GM23248 (cell line): ENCODE measurements at places on chromosomes 13 and 19.

- H3K27ac ChIP-seq: no peak overlapping the region
- H3K27me3 ChIP-seq: peaks cover 7% of the 10 kb centered on the region; the same call in 1 of the 2 replicates
- no peaks in the 10 kb centered on the region for H3K36me3 ChIP-seq
- H3K4me3 ChIP-seq: no peak overlapping the region
- H3K4me1 ChIP-seq: no peaks in the 10 kb centered on the region
Measured at GRCh38 chr13:78680576-78681350, 21.8 kb upstream of the OBI1 start.

- no peaks in the 10 kb centered on the region for H3K27me3 ChIP-seq
- H3K4me1 ChIP-seq: peaks cover 11% of the 10 kb centered on the region
- peak; percentile 63 for DNase-seq
- H3K27ac ChIP-seq: 0 out of 2 replicates have a peak overlapping the region, but pooled peaks have one; percentile 9
- H3K4me3 ChIP-seq: no peak overlapping the region
- no peaks in the 10 kb centered on the region for H3K36me3 ChIP-seq
Measured at GRCh38 chr13:44040070-44040817, 160.5 kb downstream of the LACC1 start.

DNA sequence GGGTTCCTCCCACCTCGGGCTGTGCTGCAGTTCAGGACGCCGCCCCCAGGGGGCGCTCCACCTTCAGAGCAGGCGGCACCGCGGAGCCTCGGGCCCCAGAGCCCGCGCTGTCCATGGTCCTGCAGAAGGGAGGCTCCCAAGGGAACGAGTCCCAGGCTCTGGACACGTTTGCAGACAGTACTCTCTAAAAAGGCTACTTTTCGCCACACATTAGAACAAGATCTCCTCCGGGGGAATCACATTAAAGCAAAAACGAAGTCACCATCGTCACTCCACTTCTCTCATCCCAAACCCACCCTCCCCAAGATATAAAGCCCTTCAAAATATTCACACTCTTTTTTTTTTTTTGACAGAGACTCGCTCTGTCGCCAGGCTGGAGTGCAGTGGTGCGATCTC lies 4.6 kb upstream of the SIGLEC10 start:
- DNase-seq: peak; percentile 88
- H3K27me3 ChIP-seq: no peaks in the 10 kb centered on the region
- H3K4me1 ChIP-seq: no peaks in the 10 kb centered on the region
- H3K4me3 ChIP-seq: no peak overlapping the region
- H3K36me3 ChIP-seq: no peaks in the 10 kb centered on the region

DNA sequence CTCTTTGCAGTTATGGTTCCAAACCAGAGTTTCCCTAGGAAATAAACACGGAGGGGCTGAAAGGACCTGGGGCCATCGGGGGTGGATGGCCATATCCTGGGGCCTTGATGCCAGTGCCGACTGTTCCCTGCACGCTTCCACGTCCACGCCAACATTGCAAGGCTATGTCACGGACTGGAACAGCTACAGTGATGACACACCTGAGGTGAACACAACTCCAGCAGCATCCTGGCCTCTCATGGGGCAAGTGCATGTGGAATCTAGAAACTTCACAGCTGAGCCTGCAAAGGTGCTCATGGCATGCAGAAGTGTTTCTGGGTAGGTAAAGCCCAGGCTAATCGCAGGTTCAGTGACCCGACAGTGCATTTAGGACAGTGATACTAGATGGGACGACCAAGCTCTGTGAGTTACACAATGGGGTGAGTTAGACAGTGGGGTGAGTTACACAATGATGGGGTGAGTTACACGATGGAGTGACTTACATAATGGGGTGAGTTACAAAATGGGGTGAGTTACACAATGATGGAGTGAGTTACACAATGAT lies 52.0 kb upstream of the GAS6 start:
- H3K27ac ChIP-seq: peak overlapping the region; percentile 53
- H3K4me1 ChIP-seq: 0 out of 2 replicates have a peak, but pooled peaks cover 7% of the 10 kb centered on the region
- H3K4me3 ChIP-seq: no peak overlapping the region
- DNase-seq: no peak
- H3K27me3 ChIP-seq: no peaks in the 10 kb centered on the region
- no peaks in the 10 kb centered on the region for H3K36me3 ChIP-seq
